Inflammatory macrophage treated with lipopolysaccharide for 4 hours (primary cell): ENCODE measurements at places on chromosomes 2 and 18.

DNA sequence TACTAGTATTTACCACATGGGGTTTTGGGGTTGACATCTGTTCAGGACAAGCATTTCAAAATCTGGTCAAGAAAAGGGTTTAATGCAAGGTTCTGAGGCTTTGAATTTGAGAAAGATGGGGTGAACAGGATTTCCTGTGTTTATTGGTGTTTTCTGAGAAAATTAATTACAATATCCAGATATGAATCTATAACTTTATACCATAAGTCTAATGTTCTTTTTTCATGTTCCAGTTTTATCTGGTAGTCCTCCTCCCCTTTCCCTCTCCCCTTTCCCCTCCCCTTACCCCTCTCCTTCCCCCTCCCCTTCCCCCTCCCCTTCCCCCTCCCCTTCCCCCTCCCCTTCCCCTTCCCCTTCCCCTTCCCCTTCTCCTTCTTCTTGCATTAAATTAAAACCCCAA is 1518.2 kb upstream of the TMEFF2 start:
- DNase-seq = no peak

GRCh38 chr2:99786636-99787390 is 297.0 kb upstream of the REV1 start:
- no peak for DNase-seq

GRCh38 chr2:219628986-219629901 is 1.8 kb downstream of the SLC4A3 start:
- DNase-seq = no peak

DNA sequence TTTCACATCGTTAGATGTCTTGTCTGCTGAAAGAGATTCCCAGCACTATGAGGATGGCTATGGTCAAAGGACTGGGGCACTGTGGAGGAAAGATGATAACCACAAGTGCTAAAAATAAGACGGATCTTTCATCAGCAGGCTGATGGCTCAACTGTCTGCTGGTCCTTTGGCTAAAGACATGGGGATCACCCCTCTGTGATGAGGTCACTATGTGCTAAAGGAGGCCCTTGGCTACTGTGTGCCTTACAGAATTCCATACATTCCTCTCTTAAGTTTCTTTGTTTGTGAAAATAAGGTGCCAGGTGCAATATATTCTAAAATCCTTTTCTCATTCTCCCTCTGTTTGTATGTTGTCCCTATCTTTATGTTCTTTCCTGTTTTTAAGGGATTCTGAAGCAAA is 39.7 kb upstream of the LYPD6 start:
- DNase-seq = no peak

- DNase-seq = peak; percentile 79
Observed at GRCh38 chr2:172102391-172103359, at the start of gene DLX2. TSS of gene DLX2 (minus strand) at chr2:172102900. CDS start at chr2:172102538, 362 bp downstream.

GRCh38 chr2:128360711-128361110 is 42.0 kb upstream of the HS6ST1 start:
- DNase-seq = no peak

DNA sequence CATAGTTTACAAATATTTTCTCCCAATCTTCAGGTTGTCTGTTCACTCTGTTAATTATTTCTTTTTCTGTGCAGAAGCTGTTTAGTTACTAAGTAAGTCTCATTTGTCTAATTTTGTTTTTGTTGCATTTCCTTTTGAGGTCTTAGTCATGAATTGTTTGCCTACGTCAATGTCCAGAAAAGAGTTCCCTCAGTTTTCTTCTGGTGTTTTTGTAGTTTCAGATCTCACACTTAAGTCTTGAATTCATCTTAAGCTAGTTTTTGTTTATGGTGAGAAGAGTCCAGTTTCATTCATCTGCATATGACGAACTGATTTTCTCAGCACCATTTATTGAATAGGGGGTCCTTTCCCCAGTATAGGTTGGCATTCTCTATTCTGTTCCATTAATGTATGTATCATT is 1252.2 kb upstream of the TMEFF2 start:
- no peak for DNase-seq

- DNase-seq = no peak
Observed at GRCh38 chr2:55518841-55519165, 715 bp upstream of the CFAP36 start.

- DNase-seq = no peak
Observed at GRCh38 chr18:933082-933481, 28.4 kb downstream of the ADCYAP1 start.

GRCh38 chr2:79771493-79771892 is 258.6 kb downstream of the CTNNA2 start:
- no peak for DNase-seq

DNA sequence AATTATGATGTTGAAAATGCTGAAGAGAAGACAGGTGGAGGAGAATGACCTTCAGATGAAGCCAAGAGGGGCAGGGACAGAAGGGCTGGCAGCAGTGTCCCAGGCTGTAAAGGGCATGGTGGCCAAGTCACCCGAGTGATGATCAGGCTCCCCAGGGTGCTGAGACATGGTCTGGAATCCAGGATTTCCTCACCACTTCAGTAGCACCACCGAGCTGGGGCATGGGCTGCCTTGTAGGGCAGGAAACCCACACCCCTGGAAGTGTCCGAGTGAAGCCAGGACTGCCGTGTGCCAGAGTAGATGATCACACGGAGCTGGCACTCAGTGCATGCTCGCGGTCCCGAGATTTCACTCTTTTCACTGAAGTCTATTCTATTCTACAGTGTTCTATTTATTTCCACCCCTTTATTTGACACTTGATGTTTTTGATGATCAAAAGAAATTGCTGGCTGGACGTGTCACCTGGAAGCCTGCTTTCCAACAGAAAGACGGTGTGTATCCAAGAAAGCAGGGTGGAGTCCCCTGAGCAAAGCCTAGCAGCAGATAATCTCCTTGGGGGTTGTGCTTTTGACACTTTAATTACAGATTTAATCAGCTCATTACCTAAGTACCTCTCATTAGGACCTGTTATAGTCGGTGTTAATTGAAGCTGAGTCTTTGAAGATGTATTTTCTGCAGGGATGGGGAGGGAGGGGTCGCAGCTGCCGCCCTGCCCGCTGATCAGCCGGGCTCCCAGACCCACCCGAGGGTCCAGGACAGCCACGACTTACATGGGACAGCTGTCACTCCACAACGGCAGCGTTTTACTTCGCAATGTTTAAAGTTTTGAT is 92.3 kb downstream of the SEPTIN10 start:
- DNase-seq = no peak

- no peak for DNase-seq
Observed at GRCh38 chr2:31420936-31421335, 6.4 kb upstream of the XDH start.

GRCh38 chr2:26164641-26165211 is 8.2 kb upstream of the GAREM2 start:
- no peak for DNase-seq

GRCh38 chr2:29613067-29613466 is 308.3 kb downstream of the ALK start:
- DNase-seq = no peak

GRCh38 chr2:72833084-72833714 is 7.4 kb upstream of the EXOC6B start:
- DNase-seq = no peak

GRCh38 chr2:150482111-150482510 is 5.4 kb downstream of the RND3 start:
- DNase-seq = no peak

GRCh38 chr2:222733846-222734702 is 62.6 kb downstream of the MOGAT1 start:
- DNase-seq = no peak

GRCh38 chr2:238344517-238344916 is 24.2 kb downstream of the TRAF3IP1 start:
- no peak for DNase-seq

DNA sequence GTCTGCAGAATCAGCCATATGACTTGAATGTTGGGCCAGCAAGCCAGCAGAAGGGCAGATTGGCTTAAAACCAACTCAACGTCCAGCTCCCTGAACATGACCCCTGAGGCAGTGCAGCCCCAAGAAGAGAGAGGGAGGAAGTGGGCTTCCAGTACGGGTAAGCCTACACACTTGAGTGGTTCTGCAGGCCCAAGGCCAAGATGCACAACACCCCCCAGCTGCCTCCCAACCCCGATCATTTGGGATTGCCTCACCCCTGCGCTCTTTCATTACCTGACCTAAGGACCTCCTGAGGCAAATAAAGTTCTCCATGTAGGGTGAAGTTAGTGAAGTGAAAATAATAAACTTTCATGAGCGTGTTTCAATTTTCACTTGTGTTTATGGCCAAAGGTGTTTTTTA is 536.0 kb downstream of the TNS1 start:
- no peak for DNase-seq

- DNase-seq = no peak
Observed at GRCh38 chr2:22199994-22200393, 1076.2 kb downstream of the TDRD15 start.

GRCh38 chr2:8606226-8606625 is 75.6 kb upstream of the ID2 start:
- DNase-seq = no peak

DNA sequence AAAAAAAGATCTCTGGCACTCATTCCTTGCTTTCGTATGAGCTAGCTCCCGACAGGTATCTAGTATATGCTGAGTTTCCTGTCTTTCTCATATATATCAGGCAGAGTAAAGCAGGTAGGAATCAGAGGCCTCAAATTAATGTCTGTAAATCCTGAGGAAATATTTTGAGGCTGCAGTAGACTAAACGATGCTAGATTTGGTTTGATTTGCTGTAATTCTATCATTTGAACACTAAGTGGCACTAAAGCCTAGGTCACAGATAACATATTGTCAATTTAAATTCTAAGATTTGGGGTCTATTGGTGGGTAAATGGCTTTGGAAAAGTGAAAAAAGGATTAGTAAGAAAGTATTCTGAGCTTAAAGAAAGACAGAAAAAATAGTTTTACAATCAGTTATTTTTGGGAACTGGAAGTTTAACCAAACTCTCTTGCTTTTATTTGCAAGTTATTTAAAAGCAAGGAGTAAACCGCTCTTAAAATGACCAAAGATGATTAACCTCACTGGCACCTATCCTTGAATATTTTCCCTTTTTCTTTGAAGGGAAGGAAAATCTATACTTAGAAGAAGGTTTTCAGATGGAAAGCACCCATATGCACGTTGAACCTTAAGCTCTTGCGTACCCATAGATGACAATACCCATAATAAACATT is 37.6 kb upstream of the SLC4A10 start:
- DNase-seq = peak; percentile 6

DNA sequence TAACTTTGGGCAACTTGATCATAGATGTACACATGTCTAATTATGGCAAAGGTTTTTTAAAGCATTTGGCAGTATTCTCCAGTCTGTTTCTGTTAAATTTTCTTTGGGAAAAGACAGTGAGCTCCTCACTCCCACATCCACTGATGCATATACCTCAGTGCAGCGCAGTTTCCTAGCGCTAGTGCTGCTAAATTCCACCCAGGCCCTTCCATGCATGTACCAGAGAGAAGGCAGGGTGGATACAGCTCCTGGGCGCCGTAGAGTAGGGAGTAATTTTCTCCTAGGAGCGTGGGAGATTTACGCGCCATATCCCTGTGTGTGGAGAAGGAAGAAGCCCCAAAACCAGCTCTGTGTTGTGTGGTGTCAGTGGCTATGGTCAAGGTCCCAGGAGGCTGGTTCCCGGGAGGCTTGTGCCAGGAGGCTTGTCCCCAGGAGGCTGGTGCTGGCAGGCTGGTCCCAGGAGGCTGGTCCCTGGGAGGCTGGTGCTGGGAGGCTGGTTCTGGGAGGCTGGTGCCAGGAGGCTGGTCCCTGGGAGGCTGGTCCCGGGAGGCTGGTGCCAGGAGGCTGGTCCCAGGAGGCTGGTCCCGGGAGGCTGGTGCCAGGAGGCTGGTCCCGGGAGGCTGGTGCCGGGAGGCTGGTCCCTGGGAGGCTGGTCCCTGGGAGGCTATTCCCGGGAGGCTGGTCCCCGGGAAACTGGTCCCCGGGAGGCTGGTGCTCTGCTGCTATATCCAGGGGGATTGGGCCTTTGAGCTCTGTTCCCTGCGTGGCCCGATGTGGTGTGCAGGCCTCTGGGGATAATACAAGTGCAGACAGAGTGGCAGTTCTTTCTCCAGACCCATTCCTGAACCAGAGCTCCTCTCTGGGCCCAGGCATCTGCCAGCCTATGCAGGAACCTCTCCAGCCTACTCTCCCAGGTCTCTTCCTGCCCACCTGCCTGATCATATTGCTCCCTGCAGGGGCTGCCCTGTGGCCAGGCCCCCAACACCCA is 161.2 kb downstream of the SEPTIN10 start:
- no peak for DNase-seq

GRCh38 chr18:58453913-58454317 is 175.0 kb downstream of the ALPK2 start:
- no peak for DNase-seq

DNA sequence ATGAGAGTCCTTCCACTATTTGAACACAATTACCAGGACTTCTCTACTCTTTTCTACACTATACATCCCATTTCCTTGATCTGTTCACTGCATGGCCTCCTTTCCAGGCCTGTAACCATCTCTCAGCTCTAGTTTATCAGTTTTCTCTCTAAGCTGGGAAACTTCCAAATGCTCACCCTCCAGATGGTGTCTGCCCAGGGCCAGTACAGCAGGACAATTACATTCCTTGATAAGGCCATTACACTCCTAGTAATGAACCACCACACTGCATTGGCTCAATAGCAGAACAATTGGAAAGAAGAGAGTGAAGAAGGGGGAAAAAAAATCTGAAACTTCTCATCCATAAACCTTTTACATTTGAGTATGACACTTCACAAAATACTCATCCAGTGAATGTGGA is 359.1 kb downstream of the ALK start:
- DNase-seq = no peak

GRCh38 chr2:237358721-237359517 is 55.0 kb downstream of the COL6A3 start:
- DNase-seq = no peak

DNA sequence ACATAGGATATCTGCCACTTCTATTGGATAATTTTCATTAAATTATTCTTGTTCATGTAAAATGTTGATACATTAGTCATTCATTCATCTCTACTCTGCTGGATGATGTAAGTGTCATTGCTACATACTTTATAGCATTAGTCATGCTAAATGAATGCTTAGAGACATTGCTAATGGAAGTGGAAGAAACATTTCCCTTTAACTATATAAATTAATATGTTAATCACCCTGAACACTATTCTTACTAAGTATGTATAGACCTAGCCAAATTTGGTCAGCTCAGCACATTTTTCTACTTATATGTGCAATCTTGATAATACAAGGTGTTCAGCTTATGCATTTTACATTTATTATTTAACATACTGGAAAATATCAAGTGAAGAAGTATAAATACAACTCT is 160.2 kb downstream of the DPP4 start:
- peak; percentile 46 for DNase-seq

DNA sequence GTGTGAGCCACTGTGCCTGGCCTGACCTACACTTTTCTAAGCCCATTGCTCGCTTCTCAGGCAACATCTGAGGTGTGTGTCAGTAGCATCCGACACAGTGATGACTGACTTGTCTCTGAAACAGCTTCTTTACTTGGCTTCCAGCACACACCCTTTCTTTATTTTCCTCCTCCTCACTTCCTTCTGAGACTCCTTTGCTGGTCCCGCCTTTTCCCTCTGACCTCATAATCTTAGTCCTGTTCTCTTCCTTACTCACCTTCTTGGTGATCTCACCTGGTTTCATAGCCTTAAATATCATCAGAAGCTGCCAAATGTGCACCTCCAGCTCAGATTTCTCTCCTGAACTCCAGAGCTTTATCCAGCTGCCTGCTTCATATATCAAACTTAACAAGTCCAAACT is 66.6 kb upstream of the PELI1 start:
- peak; percentile 39 for DNase-seq

GRCh38 chr18:23530195-23530594 is 26.9 kb downstream of the RMC1 start:
- DNase-seq = peak; percentile 86
